ENCODE measurements at places on chromosomes 12 and 14.

GRCh38 chr12:133233993-133234564, 1.6 kb downstream of the ANHX start:
- no peak for DNase-seq

DNA sequence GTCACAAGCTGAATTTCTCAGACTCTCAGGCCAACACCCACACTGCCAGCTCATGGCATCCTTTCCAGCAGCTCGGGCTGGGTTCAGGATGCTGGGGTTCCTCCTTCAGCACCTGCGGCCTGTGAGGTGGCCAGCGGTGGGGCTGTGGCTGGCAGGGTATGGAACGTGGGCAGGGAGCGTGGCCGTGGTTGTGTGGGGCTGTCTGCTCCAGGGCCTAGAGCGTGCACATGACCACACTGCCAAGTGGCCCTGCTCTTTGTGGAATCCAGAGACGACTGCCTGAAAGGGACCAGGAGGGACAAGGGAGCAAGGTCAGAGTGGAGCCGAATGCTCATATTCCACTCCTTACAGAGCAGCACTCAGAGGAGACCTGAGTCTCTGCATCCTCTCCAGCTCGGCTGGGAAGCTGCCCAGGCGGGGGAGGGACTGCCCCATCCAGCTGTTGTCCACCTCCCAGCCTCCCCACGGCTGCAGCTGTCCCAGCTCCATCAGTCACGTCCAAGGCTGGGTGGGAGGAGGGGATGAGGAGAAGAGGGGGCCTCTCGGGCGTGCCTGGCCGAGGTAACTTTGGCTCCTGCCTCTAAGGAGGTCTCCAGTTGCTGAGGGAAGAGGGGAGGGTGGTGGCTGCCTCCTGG, 71.3 kb downstream of the TSPAN9 start:
- no peak for DNase-seq

GRCh38 chr14:64855721-64856528, 23.8 kb downstream of the SPTB start:
- peak; percentile 92 for DNase-seq

- no peak for DNase-seq
Observed at GRCh38 chr12:68539615-68539952, 71.1 kb upstream of the RAP1B start.

- no peak for DNase-seq
Observed at GRCh38 chr12:21221778-21222177, 90.8 kb downstream of the SLCO1B1 start.

- no peak for DNase-seq
Observed at GRCh38 chr12:60075091-60075490, 479.3 kb downstream of the SLC16A7 start.

GRCh38 chr14:96711559-96712267, 85.5 kb upstream of the VRK1 start:
- no peak for DNase-seq

- no peak for DNase-seq
Observed at GRCh38 chr14:101587441-101587911, 26.2 kb downstream of the DIO3 start.

DNA sequence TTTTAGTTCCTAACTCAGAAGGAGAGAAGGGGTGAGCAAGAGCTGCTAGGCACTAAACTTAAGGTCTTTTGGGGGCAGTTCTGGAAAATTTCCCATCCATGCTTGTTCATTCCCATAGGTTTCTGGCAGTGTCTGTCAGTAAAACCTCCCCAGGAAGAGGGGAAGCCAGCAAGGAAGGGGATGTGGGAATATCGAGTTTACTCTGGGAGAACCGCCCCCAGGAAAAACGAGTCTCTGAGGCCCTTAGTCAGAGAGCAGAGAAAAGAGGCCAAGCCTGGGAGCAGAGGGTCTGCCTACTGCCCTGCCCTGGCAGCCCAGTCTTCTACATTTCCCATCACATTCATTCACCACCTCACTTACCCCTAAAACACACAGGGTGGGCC, 55.9 kb downstream of the TMCC3 start:
- no peak for DNase-seq

DNA sequence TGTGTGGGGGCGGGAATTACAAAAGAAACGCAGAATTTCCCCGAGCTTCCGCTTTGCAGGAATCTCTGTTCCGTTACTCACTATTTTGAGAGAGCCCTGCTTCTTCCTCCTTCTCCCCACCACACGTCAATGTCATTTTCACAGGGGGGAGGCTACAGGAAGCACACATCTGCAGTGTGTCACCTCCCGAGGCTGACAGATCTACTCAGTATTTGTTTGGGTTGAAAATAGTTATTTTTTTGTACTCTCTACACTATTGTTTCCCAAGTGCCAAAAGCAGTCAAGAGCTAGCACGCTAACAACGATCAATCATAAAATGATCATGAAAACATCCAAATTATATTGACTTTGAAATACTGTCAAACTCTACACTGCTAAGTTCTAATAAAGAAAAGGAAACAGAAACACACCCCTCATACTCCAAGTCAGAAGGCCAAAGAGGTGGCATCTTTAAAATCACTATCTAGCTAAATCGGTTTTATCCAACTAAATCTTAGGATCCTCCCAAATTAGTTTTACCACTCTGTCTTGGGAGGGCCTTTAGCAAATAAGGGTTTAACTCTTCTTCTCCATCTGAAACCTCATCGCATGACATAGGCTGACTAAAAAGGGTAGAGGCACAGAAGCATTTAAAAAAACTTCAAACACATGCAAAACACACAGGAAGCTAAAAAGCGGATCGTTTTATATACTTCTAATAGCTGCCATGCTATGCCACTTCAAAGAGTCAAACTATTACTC, 51.8 kb downstream of the FOXN3 start:
- no peak for DNase-seq

DNA sequence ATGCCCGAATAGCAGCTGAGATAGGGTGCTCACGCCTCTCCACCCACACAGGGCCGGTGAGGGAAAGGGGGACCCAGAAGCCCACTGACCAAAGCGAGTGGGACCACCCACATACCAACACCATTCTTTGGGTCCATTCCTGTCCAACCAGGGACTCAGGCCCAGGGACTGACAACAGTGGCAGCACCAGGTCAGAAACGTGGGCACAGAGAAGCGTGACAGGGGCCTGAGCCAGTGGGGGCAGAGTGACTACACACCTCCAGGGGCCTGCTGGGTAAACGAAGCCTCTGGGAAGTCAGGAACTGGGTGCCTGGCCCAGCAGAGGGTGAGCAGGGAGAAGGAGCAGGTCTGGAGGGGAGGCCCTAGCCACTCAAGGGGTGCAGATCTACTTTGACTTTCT, 13.7 kb downstream of the SPRYD3 start:
- no peak for DNase-seq

GRCh38 chr14:64410084-64410774, 22.1 kb downstream of the MTHFD1 start:
- DNase-seq = no peak

DNA sequence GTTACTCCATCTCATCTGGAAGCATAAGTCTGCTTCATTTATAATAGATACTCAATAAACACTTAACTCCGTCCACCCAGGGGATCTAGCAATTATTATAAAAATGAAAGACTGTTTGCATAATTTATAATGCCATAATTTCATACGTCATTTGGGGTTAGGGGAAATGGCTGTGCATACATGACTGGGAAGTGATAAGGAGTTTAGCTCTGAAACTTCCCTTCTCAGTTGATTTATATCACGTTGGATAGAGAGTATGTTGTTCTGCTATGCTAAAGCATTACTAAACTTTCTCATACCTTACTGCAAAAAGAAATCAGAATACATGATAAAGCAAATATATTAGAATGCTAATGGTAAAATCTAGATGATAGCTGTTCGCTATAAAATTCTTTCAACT, 90.4 kb upstream of the DYNC1H1 start:
- DNase-seq = no peak

- DNase-seq = no peak
Observed at GRCh38 chr14:68790644-68791077, 2.2 kb downstream of the ZFP36L1 start.

DNA sequence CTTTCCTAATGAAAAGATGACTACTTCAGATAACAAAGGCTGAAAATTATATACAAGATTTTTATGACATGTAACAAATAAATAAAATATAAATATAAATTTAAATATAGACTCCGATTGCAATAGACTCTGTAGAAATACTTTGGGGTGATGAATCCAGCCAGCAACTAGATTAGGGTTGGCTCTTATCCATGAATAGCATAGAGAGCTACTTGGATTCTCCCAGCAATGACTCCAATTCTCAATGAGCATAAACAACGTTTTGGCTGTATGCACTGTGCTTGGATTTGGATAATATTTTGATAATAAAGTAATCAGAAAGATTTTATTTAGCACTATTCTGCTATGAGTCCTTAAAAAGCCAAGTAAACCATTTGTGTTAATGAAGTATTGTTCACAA, 58.0 kb upstream of the LRFN5 start:
- DNase-seq = no peak

- no peak for DNase-seq
Observed at GRCh38 chr12:89663577-89664357, 44.9 kb downstream of the ATP2B1 start.

DNA sequence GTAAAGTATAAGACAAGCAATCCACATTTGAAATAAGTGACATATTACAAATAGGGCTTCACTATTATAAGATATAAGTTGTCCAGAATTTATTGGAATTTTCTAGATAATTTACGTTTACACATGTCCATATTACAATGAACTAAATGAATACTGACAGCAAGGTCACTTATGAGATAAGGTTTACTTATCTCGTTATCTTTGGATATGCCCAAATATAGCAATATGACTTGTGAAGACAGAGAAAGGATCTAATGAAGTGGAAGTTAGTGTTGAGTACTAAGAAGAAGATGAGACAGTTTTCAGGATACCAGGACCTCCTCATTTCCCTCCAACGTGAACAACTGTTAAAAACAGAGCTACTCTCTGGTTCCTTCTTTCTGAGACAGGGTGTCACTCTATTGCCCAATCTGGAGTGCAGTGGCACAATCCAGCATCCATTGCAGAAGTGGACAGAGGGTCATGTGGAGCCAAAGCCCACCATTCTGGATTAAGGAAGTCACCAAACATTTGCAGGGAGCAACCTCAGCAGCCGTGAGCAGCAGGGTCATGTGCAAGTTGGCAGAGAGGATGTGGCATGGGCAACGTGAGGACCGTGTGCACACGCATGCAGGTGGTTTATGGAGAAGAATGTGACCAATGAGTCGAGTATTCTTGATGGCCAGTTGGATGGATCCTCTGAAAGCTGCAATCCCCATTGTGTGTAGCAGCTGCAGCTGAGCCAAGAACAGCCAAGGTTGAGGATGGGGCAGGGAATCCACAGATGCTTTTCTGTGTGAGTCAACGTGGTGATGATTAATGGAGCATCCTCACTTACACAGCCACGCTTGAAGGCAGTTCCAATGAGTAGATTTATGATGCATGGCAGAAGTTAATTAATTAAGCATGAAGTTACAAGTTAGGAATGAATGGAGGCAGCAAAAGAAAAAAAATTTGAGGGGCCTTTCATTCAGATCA, 111.0 kb downstream of the BICD1 start:
- no peak for DNase-seq

DNA sequence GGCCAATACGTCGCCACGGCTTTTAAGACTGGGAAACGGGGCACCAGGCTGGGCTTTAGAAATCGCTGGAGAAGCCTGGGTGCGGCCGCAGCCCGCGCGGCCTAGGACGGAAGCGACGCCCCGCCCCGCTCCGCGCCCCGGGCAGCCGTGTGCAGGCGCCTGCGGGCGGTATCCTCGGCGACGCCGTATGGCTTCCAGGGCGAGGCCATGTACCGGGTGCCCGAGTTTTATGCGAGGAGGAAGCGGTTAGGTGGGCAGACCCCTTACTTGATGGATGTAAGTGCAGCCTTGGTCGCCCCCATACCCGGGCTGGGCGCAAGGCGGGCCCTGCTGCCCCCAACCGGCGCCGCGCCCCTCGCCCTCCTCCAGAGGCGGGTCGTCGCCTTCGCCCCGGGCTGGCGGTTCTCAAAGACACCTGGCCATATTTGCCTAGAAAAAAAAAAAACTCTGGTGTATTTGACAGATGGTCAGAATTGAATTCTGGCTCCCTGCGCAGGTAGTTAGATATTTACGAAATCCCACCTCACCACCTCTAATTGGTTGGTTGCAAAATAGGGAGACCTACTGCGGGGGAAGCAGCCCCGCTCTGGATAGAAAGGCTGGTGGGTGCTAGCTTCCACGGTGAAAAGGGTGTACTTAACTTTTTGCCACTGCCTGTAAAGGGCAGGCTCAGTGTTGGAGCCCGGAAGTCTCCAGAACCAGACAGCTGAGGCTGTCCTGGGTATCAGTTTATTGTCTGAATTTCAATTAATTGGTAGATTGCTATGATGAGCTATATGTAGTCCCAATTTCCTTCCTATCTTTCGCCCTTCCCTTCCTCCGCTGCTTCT, at the start of gene PPP1R36:
PPP1R36 (plus strand) TSS at position 171 of the 830 bp plus-strand sequence; CDS start at position 208, 37 bp downstream.
- peak; percentile 61 for DNase-seq

- no peak for DNase-seq
Observed at GRCh38 chr12:20711846-20712245, 16.7 kb downstream of the SLCO1C1 start.

DNA sequence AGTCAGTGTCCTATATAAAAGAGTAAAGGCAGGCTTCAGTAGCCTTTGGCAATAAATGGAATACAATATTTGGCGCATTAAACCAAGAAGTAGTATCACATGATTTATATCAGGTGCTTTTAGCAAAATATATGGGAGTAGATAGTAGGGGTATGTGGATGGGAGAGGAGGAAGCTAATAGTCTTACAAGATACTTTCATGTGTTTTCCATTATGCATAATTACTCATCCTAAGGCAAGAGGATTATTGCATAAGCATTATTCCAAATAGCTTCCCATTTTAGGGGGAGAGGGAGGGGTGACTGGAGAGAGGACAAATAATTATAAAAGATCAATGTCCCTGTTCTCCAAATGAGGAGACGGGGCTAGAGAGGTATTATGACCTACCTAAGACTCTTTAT, 104.3 kb downstream of the DUSP6 start:
- DNase-seq = no peak

GRCh38 chr12:63777340-63777739, 2.4 kb upstream of the RXYLT1 start:
- no peak for DNase-seq

DNA sequence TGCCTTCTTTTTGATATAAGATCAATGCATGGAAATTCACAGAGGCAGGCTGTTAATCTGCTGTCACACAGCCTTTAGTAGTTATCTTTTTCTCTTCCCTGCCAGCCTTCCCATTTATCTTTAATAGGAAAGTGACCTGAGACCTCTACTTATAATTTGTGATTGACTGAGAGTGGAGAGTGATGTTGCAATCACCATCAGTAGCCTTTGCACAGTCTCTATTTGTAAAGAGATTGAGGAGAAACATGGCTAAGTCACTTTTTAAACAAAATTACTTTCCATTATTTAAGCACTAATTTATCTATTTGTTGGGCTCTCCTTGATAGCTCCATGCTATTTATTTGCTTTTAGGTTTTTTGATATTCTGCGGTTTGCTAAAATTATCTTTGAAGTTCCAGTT, 19.9 kb downstream of the LMNTD1 start:
- no peak for DNase-seq

GRCh38 chr12:113134071-113134470, 1.5 kb downstream of the RASAL1 start:
- DNase-seq = peak; percentile 30

GRCh38 chr14:23428686-23429495, 6.6 kb downstream of the MYH7 start:
- DNase-seq = no peak

GRCh38 chr12:131905630-131906091, 11.2 kb downstream of the ULK1 start:
- DNase-seq = no peak
